Activated T-helper 1 cell treated with anti-CD3 and anti-CD28 coated beads, Interleukin-12 subunit alpha, Interleukin-12 subunit beta, Interleukin-2, Interleukin-4 antibody, amounts not matched to agents 30 ng/mL and 10 ng/mL and 1 ng/mL, durations not matched to agents 14 hours and 24 hours and 36 hours (primary cell): ENCODE measurements at places on chromosomes 11 and 22. TPM values are rescaled to one million over a fixed set of nuclear protein-coding genes. Genes with fewer than 3 reads are reported as not detected.

- H3K27me3 ChIP-seq = no peaks in the 10 kb centered on the region
- H3K36me3 ChIP-seq = no peaks in the 10 kb centered on the region
- peak; percentile 45 for DNase-seq
- H3K4me1 ChIP-seq = peaks cover 29% of the 10 kb centered on the region
- no peak overlapping the region for H3K4me3 ChIP-seq
These were observed 71.6 kb downstream of the LRP5 start for GRCh38 chr11:68383976-68384501.

DNA sequence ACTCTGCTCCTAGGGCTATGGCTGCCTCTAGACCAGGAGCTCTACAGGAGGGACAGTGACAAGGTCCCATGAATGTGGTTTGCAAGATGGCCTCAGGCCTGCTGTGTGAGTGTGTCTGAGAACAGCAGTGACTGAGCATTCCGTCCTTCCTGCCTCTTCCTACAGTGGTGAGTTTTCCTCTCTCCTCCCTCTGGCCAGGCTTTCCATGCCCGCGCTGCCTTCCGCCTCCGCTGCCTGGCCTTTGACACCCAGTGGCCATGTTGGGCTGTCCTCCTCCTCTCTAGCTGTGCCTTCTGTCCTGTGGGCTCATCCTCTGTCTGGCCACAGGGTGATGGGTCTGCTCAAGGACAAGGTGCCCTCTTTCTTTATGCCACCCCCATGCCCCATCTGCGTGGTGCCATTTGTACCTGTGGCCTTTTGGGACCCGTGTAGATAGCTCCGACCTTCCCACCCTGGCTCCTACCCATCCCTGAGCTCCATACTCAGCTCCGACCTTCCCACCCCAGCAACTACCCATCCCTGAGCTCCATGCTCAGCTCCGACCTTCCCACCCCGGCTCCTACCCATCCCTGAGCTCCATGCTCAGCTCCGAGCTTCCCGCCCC is 970.4 kb downstream of the BRD1 start:
- no peaks in the 10 kb centered on the region for H3K4me1 ChIP-seq
- H3K27ac ChIP-seq = no peak overlapping the region
- no peak overlapping the region for H3K4me3 ChIP-seq

DNA sequence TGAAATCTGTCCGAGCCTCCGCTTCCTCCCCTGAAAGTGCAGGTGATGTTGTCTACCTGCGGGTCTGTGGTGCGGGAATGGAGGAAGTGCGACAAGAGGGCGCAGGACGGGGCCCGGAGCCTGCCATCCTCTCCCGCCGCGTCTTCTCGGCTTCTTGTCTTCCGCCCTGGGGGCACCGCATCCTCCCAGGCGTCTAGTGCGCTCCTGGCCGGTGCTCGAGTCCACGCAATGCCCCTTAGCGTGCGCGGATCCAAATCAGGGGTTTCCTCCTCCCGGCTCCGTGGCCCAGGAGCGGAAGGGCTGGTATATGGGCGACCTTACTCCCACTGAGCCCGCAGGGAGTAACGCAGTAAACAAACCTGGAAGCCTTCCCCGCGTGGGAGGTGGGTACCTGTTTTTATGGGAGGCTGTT is 405 bp downstream of the SFI1 start:
- DNase-seq = no peak
- H3K4me3 ChIP-seq = peak overlapping the region; percentile 99
- H3K27me3 ChIP-seq = no peaks in the 10 kb centered on the region
- peak overlapping the region; percentile 99 for H3K27ac ChIP-seq
- peaks cover 39% of the 10 kb centered on the region for H3K4me1 ChIP-seq

GRCh38 chr11:844693-845644 is 2.3 kb downstream of the TSPAN4 start:
- H3K27ac ChIP-seq = no peak overlapping the region
- H3K4me1 ChIP-seq = peaks cover 16% of the 10 kb centered on the region
- H3K4me3 ChIP-seq = peak overlapping the region; percentile 33
- peaks cover 2% of the 10 kb centered on the region for H3K27me3 ChIP-seq
- DNase-seq = no peak

- H3K36me3 ChIP-seq = peaks cover 2% of the 10 kb centered on the region
- no peak for DNase-seq
- no peak overlapping the region for H3K4me3 ChIP-seq
- H3K4me1 ChIP-seq = peaks cover 18% of the 10 kb centered on the region
These were observed 93.7 kb downstream of the FCHSD2 start for GRCh38 chr11:73048446-73048845.

GRCh38 chr22:30028731-30029130 is 51.5 kb upstream of the HORMAD2 start:
- no peaks in the 10 kb centered on the region for H3K27me3 ChIP-seq
- H3K36me3 ChIP-seq = peaks cover 28% of the 10 kb centered on the region
- no peak for DNase-seq
- H3K4me3 ChIP-seq = no peak overlapping the region
- H3K4me1 ChIP-seq = peaks cover 9% of the 10 kb centered on the region
- no peak overlapping the region for H3K27ac ChIP-seq

DNA sequence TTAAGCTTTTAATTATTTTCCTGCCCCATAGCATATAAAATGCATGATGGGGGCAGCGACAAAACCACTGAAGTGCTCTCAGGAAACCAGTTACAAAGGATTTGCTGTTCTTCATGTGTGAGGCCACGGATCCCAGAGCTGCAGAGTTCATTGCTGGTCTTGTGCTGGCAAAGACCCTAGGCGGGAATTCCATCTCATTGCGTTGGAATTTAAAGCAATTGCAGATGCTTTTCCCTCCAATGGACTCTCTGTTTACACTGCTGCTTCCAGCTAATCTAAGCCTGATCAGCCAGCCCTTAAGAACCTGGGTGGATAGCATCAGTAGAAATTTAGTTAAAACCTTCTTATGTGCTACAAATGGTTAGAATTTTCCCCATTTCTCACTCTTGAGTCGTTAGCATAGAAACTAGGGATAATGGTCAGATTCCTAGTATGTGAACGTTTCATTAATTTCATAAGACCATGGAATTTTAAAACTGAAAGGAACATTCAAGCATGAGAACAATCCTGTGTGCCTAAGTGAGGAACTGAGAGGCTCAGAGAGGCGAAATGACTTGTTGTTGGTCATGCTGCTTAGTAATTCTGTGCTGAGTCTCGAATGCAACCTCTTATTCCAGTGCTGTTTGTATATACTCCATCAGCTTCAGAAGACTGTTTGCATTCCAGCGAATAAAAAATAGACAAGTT is 36.1 kb upstream of the ADSL start:
- H3K36me3 ChIP-seq = peaks cover 42% of the 10 kb centered on the region
- no peak for DNase-seq
- no peak overlapping the region for H3K27ac ChIP-seq
- H3K4me3 ChIP-seq = no peak overlapping the region

DNA sequence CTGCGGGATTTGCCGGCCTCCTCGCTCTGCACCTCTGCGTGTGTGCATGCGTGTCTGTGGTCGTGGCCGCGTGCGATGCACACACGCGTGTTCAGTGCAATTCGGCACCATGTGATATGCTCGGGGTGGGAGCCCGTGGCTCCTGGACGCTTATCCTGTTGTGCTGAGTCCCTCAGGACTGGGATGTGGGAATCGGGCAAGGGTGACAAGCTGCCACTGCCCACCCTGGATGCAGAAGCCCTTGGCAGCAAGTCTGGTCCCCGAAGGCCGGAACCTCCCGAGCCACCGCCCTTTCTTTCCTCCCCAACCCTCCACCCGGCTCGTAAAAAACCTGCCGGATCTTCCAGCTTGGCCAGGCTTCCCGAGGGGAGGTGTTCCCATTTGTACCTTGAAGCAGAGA is 128.2 kb downstream of the PHF21B start:
- no peak for DNase-seq
- H3K4me3 ChIP-seq = no peak overlapping the region
- H3K4me1 ChIP-seq = no peaks in the 10 kb centered on the region
- H3K27ac ChIP-seq = no peak overlapping the region

DNA sequence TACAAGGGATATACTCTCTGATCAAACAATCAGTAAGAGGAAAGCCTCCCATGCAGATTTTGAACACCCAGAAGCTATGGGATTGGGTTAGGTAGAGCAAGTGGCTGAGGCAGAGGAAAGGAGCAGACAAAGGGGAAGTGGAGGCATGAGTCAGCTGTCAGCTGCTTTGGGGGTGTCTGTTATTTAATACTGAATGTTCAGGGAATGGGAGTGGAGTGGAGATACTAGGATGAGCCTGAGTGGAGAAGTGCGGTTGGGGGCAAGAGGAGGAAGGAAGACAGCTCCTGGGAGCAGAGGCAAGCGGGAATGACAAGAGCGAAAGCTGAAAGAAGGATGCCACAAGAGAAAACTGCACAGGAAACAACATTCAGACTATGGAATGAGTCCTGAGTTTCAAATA is 22.7 kb upstream of the TMPRSS5 start:
- no peaks in the 10 kb centered on the region for H3K27me3 ChIP-seq
- no peak overlapping the region for H3K4me3 ChIP-seq
- no peak overlapping the region for H3K27ac ChIP-seq

GRCh38 chr11:132579634-132580327 is 952.5 kb downstream of the OPCML start:
- H3K4me3 ChIP-seq = no peak overlapping the region
- no peak overlapping the region for H3K27ac ChIP-seq
- no peaks in the 10 kb centered on the region for H3K4me1 ChIP-seq
- no peak for DNase-seq
- no peaks in the 10 kb centered on the region for H3K36me3 ChIP-seq

- H3K27ac ChIP-seq = peak overlapping the region; percentile 81
- peak; percentile 55 for DNase-seq
- H3K27me3 ChIP-seq = no peaks in the 10 kb centered on the region
- peak overlapping the region; percentile 78 for H3K4me3 ChIP-seq
- peaks cover 2% of the 10 kb centered on the region for H3K36me3 ChIP-seq
- peaks cover 24% of the 10 kb centered on the region for H3K4me1 ChIP-seq
These were observed 27.8 kb upstream of the GRAMD4 start for GRCh38 chr22:46592390-46592872.

The ZC3H7B gene
- total RNA-seq = 77.1 and 79.0 TPM in 2 replicates

GRCh38 chr11:45461514-45461913 is 175.4 kb upstream of the SYT13 start:
- H3K27me3 ChIP-seq = peaks cover 2% of the 10 kb centered on the region
- no peak overlapping the region for H3K27ac ChIP-seq
- no peak for DNase-seq
- no peaks in the 10 kb centered on the region for H3K36me3 ChIP-seq
- H3K4me1 ChIP-seq = no peaks in the 10 kb centered on the region

The PGA5 gene
- total RNA-seq = not detected in 2 replicates

The QSER1 gene
- 15.1 and 17.6 TPM in 2 replicates for total RNA-seq

DNA sequence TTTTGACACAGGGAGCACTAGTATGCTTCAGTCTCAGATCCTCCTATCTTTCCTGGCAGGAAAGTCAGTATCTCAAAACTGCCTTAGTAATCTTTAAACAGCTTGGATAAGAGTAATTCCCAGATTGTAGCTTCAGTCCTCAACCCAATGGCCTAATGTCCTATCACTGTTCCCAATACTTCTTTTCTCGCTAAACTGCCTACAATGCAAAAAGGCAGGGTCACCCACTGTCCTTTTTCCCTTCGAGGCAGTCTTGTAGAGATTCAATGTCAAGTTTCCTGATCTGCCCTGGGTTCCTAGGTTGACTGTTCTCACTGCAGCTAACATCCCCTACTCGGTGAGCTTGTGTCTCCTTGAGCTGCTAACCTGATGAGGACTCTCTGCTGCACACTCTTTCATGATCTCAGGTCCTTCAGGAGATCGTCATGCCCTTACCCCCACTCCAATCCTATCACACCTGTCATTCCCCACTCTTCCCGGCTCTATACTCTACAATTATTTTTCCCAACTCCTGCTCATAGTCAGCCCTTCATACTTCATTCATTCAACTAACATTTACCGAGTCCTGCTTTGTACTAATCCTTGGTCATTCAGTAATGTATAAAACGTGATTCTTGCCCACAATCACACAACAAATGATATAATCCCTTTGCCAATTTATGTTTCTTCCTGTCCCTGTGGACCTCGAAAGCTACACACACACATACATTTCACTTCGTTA is 904 bp downstream of the C2CD3 start:
- DNase-seq = no peak
- H3K4me3 ChIP-seq = no peak overlapping the region
- H3K27me3 ChIP-seq = no peaks in the 10 kb centered on the region
- H3K27ac ChIP-seq = no peak overlapping the region

GRCh38 chr11:68282141-68282860 is 10.5 kb upstream of the C11orf24 start:
- H3K27ac ChIP-seq = peak overlapping the region; percentile 38
- peak; percentile 38 for DNase-seq
- H3K36me3 ChIP-seq = peaks cover 4% of the 10 kb centered on the region

DNA sequence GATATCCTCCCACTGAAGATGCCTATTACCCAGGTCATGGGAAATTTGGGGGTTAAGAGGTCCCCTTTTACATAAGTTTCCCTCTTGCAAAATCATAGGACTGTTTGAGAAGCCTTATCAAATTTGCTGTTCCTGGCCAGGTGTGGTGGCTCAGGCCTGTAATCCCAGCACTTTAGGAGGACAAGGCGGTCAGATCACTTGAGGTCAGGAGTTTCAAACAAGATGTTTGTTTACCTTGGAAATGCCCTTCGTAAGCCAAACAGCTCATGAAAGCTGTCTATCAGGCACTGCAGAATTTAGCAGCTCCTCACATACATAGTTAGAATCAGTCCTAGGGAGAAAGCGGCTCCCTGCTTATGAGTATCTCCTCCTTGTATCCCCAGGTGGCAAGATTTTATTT is 4.9 kb upstream of the EI24 start:
- no peaks in the 10 kb centered on the region for H3K27me3 ChIP-seq
- no peaks in the 10 kb centered on the region for H3K36me3 ChIP-seq
- no peak overlapping the region for H3K4me3 ChIP-seq
- H3K4me1 ChIP-seq = no peaks in the 10 kb centered on the region

DNA sequence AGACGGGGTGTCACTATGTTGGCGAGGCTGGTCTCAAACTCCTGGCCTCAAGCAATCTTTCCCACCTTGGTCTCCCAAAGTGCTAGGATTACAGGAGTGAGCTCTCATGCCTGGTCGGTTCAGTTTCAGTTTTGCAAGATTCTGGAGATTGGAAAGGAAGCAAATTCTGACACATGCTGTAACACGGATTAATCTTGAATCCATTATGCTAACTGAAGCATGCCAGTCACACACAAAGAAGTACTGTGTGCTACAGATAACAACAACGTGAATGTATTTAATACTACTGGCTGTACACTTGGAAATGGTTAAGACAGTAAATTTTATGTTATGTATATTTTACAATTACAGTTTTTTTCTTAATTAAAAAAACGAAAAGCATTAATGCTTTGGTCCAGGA is 107.6 kb downstream of the MED15 start:
- H3K4me3 ChIP-seq = no peak overlapping the region
- H3K4me1 ChIP-seq = no peaks in the 10 kb centered on the region
- H3K27me3 ChIP-seq = peaks cover 2% of the 10 kb centered on the region
- no peak overlapping the region for H3K27ac ChIP-seq
- no peak for DNase-seq

GRCh38 chr22:22769434-22770279 is 118.0 kb upstream of the IGLL5 start:
- H3K36me3 ChIP-seq = no peaks in the 10 kb centered on the region
- no peak overlapping the region for H3K27ac ChIP-seq
- H3K4me1 ChIP-seq = no peaks in the 10 kb centered on the region
- peaks cover 14% of the 10 kb centered on the region for H3K27me3 ChIP-seq
- H3K4me3 ChIP-seq = no peak overlapping the region

The FGF3 gene
- not detected in 2 replicates for total RNA-seq
